ENCODE measurements at places on chromosomes 16 and 17. TPM values are rescaled to one million over a fixed set of nuclear protein-coding genes. Genes with fewer than 3 reads are reported as not detected.

TAC4 gene
- total RNA-seq: not detected

DLX3 gene
- total RNA-seq: 0.91 TPM

HS3ST3B1 gene
- 2.7 TPM for total RNA-seq

IFI35 gene
- 47.0 TPM for total RNA-seq

PNMT gene
- 3.1 TPM for total RNA-seq

TBX2 gene
- total RNA-seq: 22.4 TPM

UBB gene
- total RNA-seq: 915 TPM

KRT33A gene
- total RNA-seq: not detected

CDH5 gene
- 66.9 TPM for total RNA-seq

SCGB1C2 gene
- not detected for total RNA-seq

DNAAF1 gene
- 12.8 TPM for total RNA-seq

TNP2 gene
- total RNA-seq: not detected

CTF1 gene
- total RNA-seq: 4.2 TPM

ICAM2 gene
- 43.7 TPM for total RNA-seq

ALOX15 gene
- 13.6 TPM for total RNA-seq

KRT40 gene
- not detected for total RNA-seq

TNK1 gene
- total RNA-seq: 8.7 TPM

HSF5 gene
- total RNA-seq: 0.17 TPM

MMP2 gene
- total RNA-seq: 165 TPM

CNTNAP1 gene
- 5.0 TPM for total RNA-seq

CLEC18B gene
- 5.2 TPM for total RNA-seq

ASGR1 gene
- 11.5 TPM for total RNA-seq

TRAPPC1 gene
- total RNA-seq: 70.4 TPM

CLEC19A gene
- not detected for total RNA-seq

CBLN1 gene
- 0.10 TPM for total RNA-seq

C17orf67 gene
- 4.0 TPM for total RNA-seq

SNRNP25 gene
- 16.1 TPM for total RNA-seq

NAGS gene
- 6.8 TPM for total RNA-seq

CES5A gene
- total RNA-seq: not detected

GPRC5C gene
- 57.6 TPM for total RNA-seq

TOX3 gene
- total RNA-seq: 22.0 TPM

CDRT15L2 gene
- total RNA-seq: not detected

CACNG3 gene
- not detected for total RNA-seq

CCL17 gene
- total RNA-seq: 2.8 TPM

TLCD3B gene
- total RNA-seq: 0.14 TPM

TSC2 gene
- 296 TPM for total RNA-seq

CMTM1 gene
- 0.61 TPM for total RNA-seq

Data from upper lobe of left lung (tissue), 6 donors.